ENCODE measurements at places on chromosomes 3 and 15.

DNA sequence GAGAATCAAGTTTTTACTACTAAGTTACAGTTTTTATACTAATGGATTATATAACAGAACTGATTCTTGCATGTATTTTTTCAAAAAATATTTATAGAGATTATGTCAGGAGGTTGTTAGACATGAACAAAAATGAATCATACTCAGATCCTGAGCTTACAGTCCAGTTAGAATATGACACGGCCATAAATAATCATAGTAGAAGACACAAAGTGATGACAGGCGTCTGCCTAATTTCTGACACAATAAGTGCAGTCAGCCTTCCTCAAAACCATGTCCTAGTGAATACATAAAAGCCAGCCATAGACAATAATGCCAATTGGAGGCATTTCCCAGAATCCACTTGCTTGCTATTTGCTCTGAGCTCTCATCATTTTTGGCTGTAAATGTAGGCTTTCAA is 81.7 kb upstream of the POU1F1 start:
- DNase-seq = no peak

GRCh38 chr15:55106155-55106554 is 90.6 kb downstream of the RSL24D1 start:
- no peak for DNase-seq

DNA sequence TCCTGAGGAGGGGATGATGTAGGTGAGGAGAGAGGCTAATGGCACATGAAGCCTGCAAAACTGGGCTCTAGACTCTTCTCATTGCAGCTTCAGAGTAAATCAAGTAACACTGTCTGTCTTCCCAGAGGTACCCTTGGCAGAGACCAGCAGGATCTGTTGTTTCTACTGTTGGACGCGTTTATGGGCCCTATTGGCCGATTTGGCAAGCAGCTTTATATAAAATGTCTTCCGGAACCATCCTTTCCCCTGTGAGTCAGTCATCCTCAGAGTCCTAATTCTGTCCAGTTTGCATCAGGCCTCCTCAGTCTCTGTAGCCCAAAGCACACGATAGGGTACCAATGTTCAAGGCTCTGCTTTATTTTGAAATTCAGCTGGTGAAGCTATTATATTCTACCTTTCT is 325.9 kb downstream of the RORA start:
- no peak for DNase-seq

GRCh38 chr3:12909710-12910109 is 68.3 kb upstream of the RPL32 start:
- no peak for DNase-seq

GRCh38 chr3:120420928-120421551 is 29.8 kb downstream of the FSTL1 start:
- peak; percentile 79 for DNase-seq

DNA sequence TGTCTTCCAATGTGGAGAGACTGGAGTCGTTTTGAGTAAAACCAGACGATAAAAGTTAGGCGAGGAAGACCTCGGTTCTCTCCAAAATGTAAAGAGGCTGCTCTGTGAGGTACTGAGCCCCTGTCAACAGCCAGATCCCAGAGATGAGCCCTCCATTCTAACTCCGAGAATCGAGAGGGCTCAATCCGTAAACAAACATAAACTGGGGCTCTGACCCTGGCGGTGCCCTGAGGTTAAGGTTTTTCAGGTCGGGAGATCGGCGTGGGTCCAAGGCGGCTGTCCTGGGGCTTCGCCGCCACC is 417 bp downstream of the TBCCD1 start:
- DNase-seq = no peak

DNA sequence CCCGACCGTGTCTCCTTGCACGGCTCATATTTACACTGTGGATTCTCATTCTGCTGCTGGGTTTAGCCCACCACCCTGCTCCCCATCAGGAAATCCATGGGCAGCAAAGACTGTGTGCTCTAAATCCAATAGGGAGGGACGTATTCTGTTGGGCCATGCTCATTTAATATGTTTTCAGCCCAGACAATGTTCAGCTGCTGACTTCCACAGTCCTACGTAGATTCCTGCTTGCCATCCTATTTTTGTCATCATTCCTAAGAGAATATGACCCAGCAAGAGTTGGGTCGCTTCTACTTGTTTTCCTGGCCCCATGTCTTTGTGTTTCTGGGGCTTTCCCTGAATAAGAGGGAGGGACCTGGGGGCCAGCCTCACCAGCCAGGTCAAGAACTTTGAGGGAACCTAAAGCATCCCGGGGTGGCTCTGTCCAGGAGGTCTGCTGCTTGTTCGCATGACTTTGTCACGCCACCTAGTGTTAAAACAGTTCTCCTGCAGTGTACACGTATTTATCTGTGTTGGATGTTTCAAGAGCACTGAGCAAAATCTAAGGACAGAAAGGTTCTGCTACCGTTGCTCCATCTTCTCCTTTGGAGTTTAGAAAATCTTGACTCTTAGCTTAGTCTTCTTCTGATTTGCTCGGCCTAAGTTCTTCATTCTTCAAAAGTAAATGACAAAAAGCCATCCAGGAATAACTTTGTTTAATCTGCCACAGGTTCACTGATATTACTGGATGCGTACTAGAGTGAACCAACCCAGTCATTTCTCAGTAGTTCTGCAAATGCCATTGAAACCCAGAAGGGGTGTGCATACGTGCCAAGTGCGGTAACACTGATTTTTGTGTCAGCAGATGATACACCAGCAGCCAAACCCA is 79.8 kb upstream of the NR2E3 start:
- DNase-seq = peak; percentile 60

GRCh38 chr3:192011137-192011536 is 550.2 kb downstream of the PYDC2 start:
- DNase-seq = no peak

DNA sequence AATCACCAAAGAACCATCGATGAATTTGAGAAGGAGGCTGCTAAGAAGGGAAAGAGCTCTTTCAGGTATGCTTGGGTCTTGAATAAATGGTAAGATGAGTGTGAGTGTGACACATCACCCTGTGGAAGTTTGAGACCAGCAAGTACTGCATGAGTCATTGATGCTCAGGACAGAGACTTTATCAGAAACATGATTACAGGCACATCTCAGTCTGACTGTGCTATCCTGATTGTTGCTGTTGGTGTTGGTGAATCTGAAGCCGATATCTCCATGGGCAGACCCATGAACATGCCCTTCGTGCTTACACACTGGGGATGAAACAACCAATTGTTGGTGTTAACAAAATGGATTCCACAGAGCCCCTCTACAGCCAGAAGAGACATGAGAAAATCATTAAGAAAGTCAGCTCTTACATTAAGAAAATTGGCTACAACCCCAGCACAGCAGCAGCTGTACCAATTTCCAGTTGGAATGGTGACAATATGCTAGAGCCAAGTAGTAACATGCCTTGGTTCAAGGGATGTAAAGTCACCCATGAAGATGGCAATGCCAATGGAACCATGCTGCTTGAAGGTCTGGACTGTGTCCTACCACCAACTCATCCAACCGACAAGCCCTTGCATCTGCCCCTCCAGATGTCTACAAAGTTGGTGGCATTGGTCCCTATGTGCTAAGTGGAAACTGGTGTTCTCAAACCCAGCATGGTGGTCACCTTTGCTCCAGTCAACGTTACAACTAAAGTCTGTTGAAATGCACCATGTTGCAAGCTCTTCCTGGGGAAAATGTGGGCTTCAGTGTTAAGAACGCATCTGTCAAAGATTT is 20.5 kb downstream of the TM4SF4 start:
- DNase-seq = no peak

GRCh38 chr3:114624047-114624445 is 330.2 kb downstream of the TIGIT start:
- no peak for DNase-seq

DNA sequence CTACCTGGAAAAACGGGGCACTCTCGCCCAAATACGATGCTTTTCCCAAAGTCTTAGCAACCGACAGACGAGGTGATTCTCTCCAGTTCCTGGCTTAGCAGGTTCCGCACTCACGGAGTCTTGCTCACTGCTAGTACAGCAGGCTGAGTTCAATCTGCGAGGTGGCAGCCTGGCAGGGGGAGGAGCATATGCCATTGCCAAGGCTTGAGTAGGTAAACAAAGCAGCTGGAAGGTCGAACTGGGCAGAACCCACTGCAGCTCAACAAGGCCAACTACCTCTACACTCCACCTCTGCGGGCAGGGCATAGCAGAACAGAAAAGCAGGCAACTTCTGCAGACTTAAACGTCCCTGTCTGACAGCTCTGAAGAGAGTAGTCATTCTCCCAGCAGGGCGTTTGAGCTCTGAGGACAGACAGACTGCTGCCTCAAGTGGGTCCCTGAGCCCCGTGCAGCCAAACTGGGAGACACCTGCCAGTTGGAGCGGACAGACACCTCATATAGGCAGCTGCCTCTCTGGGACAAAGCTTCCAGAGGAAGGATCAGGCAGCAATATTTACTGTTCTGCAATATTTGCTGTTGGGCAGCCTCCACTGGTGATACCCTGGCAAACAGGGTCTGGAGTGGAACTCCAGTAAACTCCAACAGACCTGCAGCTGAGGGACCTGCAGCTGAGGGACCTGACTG is 73.4 kb upstream of the CADM2 start:
- DNase-seq = no peak

GRCh38 chr3:75001330-75001729 is 386.9 kb upstream of the CNTN3 start:
- DNase-seq = peak; percentile 18

DNA sequence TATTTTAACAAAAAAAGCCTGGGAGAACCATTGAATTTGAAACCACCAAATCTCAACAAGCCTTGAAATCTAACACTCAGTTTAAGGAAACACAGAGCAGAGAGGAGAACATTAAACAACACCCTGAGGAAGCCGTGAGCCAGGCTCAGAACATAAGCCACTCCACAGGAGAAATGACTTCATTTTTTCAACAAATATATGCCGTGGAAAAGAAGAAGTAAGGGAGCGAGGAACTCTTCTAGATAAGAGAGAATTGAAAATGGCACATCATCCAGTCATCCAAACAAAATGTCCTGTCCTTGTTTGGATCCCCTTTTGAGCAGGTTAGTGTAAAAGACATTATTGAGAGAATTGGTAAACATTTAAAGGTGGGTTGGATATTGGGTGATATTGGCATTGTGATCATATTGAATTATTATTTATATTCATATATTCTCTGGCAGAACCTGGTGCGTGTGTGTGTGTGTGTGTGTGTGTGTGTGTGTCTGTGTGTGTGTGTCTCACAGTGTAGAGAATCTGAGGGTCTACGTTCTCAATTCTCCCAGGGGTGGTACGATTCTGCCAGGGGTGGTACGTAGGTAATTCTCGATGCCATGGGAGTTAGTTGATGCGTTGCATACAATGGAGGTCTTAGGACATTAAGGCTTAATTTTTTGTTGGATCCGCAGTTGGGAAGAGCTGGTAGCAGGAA is 94.4 kb downstream of the ST6GAL1 start:
- no peak for DNase-seq

DNA sequence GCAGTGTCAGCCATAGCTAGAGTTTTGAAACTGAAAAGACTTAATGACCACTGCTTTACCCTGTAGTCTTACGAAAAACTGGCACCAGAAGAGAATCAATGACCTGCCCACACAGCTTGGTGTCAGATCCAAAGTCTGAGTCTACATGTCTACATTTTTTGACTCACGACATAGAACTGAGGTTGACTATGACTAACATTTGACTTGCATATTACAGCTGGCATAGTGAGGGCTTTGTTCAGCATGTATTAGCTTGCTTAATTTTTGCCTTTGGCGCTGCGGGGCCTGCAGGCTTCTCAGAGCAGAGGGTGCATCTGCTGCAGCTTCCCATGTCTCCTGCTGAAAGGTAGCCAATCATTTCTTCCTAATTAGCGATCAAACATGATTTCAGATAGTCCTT is 167.0 kb downstream of the EBLN2 start:
- DNase-seq = no peak

DNA sequence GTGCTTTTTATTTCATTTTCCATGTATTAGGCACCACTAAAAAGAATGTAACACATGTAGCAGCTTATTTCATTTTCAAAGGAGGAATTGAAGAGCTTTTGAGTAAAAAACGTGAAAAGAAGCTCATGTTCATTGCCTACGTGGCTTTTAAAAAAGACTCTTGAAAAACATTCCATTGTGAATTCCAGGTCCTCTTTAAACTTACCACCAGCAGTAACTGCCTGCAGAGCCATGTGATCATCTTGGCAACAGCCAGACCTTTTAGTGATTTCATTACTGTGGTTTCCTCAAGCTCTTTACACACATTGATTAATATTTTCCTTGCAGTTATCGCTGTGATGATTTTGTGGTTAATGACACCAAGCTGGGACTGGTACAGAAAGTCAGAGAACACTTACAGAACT is 43.8 kb upstream of the FBXL22 start:
- DNase-seq = peak; percentile 73

GRCh38 chr3:58429657-58430056 is 4.0 kb downstream of the PDHB start:
- no peak for DNase-seq

GRCh38 chr15:42282344-42282743 is 9.1 kb upstream of the TMEM87A start:
- no peak for DNase-seq

GRCh38 chr15:68192117-68192516 is 13.0 kb downstream of the CALML4 start:
- DNase-seq = no peak

GRCh38 chr15:87599616-87600015 is 656.9 kb downstream of the NTRK3 start:
- DNase-seq = no peak

- DNase-seq = no peak
Observed at GRCh38 chr15:61689067-61689466, 371.2 kb downstream of the VPS13C start.

DNA sequence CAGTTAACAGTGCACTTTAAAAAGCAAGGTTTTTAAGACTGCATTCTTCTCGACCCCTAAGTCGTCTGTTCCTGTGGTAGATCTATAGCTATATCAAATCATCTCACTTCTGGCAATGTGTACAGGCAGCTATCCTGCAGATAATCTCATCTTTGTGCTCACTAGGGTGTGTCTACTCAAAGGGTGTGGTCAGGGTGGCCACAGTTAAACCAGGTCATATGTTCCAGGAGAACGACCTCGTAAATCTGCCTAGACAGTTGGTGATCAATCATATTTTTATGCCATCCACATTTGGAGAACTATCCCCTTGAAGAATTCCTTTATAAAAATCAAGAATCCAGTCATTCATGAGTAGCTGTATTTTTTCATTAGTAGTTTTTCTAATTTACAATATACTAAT is 3.0 kb downstream of the VEPH1 start:
- no peak for DNase-seq

DNA sequence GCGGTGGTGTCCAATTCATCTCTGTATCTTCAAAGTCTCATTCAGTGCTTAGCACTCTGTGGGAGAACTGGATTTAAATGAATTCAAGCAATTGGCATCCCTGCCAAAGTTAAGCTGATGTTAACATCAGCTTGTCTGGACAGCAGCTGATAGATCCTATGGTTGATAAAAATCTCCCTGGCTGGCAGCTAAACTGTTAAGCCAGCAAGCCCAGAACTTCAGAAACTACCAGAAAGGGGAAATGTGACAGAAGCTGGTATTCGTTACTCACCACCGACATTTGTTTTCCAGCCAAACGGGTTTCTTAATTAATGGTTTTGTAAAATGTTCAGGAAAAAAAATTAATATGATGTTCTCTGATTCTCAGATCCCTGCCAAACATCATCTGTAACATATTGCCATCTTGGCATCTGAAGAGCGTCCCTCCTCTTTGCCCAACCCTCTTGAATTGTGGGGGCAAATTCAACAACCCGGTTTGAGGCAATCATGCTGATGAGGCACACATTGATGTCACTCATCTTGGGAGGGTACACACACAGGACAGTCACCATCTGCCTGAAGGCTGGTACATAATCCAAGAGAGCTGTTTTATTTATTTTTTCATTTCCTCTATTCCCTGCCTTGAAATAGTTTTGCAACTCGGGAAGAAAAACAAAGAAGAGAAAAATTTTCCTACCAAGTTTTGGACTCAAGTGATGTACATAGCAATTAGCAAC is 76.3 kb upstream of the ABHD17C start:
- no peak for DNase-seq

Measured in mesendoderm (in vitro differentiated cells).